ENCODE measurements at places on chromosomes 7 and 10.

GRCh38 chr7:84250452-84250851 lies 55.9 kb upstream of the SEMA3A start:
- DNase-seq: no peak

DNA sequence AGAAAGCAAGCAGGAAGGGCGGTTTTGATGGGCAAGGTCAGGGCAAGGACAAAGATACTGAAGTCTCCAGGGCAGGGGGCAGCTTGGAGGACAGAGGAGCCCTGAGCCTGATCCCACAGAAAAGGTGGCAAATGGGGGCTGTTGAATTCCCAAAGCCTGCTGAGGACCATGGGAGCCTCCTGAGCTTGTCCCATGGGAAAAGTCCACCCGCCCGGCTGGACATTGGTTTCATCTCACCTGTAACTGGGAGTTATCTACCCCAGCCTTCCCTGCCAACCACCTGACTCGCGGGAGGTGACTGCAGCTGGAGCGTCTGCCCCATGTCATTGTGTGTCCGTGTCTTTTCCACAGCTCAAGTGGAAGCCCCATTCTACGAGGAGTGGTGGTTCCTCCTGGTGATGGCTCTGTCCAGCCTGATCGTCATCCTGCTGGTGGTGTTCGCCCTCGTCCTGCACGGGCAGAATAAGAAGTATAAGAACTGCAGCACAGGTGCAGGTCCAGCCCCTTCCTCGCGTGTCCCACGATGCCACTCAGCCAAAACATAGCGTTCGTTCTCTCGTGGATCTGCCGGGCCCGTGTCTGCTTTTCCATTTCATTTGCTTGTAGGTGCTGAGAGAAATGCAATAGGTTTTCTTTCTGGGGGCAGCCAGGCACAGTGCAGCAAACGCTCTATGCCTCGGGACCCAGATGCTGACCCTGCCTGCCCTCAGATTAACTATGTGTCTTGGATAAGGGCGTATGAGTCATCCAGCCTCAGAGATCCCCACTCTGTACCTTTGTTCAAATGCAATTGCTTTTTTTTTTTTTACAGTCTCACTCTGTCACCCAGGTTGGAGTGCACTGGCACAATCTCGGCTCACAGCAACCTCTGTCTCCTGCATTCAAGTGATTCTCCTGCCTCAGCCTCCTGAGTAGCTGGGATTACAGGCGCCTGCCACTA lies 444.5 kb upstream of the FOXK1 start:
- DNase-seq: no peak

GRCh38 chr7:1368682-1369571 lies 90.3 kb downstream of the MICALL2 start:
- DNase-seq: no peak

- no peak for DNase-seq
These were observed 5.8 kb upstream of the IGFBP1 start for GRCh38 chr7:45882465-45882810.

GRCh38 chr7:50212016-50212325 lies 92.5 kb upstream of the IKZF1 start:
- DNase-seq: no peak

DNA sequence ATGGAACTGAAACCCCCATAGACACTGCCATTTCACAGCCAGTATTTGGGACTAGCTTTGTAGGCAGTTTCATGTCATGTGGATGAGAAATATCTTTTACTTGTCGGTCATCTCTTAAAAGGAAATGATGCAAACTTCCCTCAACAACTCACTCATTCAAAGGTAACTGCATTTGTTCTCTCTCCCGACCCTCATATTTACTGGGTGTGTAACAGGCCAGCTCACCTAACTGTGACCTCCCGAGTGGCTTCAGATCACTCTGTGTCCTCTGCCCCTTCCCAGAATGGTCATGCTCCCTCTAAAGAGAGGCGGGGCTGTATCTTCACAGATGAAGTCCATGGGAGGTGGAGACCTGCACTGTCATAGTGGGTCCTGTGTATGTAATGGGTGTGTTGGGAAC lies 14.7 kb downstream of the LRRC18 start:
- DNase-seq: no peak

DNA sequence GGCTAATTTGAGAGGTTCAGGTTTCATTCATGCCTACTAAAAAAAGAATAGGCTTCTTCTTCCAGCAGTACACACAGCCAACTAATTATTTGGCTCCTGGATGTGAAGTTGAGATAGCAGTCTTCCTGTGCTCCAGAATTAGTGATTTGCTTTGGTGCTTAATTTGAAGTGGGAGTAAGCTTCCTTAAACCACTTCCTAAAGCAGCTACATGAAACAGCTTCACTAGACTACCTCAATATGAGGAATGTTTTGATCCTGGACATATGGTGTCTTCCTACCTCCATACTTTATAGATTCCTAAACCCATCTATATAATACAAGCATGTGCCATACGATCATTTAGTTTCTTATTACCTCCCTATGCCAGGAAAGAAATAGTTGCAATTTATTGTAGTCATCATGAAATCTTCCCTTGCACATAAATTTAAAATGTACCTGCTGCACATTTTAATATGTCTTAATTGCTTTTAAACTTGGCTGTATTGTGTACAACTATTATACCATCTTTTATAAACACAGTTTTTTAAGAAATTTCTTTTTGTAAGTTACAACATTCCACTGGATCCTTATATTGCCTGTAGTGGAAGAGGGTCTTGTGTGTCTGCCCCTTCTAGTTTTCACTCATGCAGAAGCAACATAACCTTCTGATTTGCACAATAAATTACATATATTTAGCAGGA lies 8.6 kb downstream of the VIM start:
- DNase-seq: no peak

- no peak for DNase-seq
These were observed 8.4 kb downstream of the ETV1 start for GRCh38 chr7:13981070-13981469.

- no peak for DNase-seq
These were observed 94.5 kb downstream of the MMRN2 start for GRCh38 chr10:86862786-86863483.

- no peak for DNase-seq
These were observed 33.5 kb downstream of the CAMK2B start for GRCh38 chr7:44291733-44292419.

DNA sequence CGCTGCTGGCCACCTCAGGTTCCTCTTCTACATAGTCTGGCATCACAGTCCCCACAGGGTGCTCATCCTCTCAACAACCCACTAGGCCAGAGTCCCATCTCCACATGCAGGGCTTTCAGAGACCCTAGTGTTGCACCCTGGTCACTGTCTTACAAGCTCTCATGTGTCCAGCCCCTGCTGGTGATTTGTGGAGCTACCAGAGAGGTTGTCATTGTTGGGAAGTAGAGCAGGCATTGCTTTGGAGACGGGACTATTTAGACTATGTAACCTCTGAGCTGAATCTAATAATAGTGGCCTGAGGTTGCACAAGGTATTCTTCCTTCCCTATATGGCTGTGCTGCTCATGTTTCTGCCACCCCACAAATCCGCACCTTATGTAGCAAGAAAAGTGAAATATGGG lies 135.3 kb upstream of the VWC2 start:
- no peak for DNase-seq

DNA sequence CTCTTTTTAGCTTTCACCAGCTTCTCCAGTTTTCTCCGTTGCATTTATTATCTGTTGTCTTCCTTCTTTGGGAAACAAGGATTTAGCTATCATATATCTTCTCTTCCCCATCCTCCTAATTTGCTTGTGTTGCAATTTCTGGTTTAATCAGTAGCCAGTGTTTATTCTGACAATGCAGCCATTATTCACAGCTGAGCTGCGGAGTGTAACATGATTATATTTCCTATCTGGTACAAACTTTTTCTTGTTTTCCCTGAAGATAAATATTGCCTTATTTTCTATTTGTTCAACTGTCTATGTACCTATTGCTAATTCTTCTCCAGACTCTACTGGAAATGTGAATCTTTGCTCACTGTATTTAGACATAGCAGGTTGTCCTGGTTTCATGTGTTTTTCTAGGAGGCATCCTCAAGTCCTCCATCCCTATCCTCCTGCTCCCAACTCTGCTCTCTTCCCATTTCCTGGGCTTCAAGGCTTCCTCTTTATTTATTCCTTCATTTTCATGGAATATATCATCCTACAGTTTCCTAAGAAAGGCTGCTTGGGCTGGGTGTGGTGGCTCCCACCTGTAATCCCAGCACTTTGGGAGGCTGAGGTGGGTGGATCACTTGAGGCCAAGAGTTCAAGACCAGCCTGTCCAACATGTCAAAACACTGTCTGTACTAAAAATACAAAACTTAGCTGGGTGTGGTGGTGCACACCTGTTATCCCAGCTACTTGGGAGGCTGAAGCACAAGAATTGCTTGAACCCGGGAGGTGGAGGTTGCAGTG lies 72.4 kb upstream of the KDM7A start:
- DNase-seq: no peak

GRCh38 chr7:85125651-85126131 lies 61.2 kb downstream of the SEMA3D start:
- no peak for DNase-seq

DNA sequence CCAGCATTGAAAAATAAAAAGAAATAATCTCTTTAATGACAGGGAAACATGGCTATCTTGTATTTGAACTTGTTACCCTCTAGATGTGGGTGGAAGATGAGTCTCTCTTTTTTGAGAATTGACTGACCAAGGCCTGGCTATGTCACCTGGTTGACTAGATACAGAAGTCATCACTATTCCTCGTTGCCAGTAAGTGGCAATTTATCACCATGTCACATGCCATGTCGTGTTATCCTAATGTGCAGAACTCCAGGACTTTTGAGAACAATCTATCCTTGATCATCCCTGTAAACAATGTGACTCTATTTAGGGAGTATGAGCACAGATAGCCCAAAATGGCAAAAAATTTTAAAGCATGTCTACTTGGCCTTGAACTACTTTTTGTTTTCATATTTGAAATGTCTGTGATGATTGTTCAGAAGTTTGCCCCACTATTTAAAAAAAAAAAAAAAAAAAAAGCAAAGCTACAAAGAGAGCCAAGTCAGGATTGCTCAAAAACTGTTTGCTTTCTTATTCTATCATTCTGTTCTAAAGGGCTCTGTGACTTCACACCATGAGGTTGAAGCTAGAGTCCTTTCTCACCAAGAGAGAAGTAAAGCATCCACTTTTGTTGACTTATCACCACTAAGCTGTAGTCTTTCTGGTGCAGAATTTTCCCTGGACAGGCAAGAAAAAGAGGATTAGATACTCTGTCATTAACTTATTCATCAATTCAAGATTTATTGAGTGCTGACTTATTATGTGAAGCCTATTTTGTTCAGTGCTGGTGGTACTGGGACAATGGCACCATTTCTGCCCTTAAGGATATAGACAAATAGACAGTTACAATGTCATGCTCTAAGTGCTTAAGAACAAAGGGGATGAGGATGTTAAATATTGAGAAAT lies 10.4 kb upstream of the WIPF3 start:
- DNase-seq: no peak

- DNase-seq: no peak
These were observed 9.6 kb downstream of the ETV1 start for GRCh38 chr7:13979671-13980435.

GRCh38 chr7:88760136-88760515 lies 626 bp downstream of the ZNF804B start:
- DNase-seq: no peak

DNA sequence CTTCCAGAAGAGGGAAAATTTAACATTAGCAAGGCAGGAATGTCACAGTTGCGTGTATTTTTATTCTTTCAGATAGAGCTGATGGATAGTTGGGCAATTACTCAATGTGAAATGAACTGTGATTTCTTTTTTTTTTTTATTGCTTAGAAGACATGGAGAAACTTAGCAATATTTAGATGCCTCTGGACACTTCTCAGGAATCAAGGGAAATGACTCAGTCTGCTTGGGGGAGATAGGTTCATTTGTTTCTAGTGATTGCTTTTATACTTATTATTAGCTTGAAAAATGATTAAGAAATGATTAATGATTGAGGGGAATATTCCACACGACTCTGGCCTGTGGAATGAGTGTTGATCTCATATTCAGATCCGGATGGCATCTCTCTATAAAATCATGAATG lies 33.1 kb upstream of the TBX20 start:
- no peak for DNase-seq

DNA sequence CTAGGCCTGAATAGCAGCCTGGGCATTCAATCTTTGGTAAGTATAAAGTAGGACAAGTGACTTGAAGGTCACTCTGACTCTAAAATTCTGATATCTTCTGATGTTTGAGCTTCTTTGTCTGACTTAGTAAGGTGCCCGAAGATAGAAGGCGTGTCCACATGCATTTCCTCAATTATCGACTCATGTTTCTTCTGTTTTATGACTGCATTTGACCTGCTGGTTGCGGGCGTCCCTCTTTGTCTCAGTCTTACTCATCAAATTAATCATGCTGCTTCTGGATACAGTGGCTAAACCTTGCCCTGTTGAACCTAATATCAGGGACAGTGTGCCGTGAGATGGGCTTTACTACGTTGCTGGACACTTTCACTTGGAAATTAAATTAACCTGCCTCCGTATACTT lies 534.1 kb downstream of the SDK1 start:
- DNase-seq: no peak

- no peak for DNase-seq
These were observed 623.2 kb downstream of the GATA3 start for GRCh38 chr10:8677642-8678041.

- no peak for DNase-seq
These were observed 144.9 kb downstream of the ELAPOR2 start for GRCh38 chr7:86914551-86914950.

DNA sequence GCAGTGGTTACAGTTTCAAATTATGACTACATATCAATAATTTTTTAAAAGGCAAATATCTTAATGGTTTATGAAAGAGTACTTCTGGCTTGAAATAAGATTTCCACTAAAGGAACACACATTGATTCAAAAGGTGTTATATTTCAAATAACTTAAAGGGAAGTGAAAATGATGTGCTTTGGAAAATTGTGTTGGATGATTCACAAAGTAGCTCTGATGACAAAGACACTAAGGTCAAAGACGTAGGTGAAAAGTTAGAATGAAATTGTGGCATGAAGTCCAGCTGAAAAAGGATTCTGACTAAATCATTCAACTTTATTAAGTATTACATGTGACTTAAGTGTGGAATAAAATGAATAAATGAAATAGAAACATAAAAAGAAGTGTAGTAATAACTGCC lies 20.8 kb upstream of the OR2A5 start:
- DNase-seq: no peak

- DNase-seq: no peak
These were observed 4.1 kb upstream of the ARHGAP22 start for GRCh38 chr10:48608976-48609375.

GRCh38 chr7:31123321-31123720 lies 71.2 kb downstream of the ADCYAP1R1 start:
- DNase-seq: no peak
